Mesothelial cell of epicardium (in vitro differentiated cells): ENCODE measurements at places on chromosomes 1 and 21.

DNA sequence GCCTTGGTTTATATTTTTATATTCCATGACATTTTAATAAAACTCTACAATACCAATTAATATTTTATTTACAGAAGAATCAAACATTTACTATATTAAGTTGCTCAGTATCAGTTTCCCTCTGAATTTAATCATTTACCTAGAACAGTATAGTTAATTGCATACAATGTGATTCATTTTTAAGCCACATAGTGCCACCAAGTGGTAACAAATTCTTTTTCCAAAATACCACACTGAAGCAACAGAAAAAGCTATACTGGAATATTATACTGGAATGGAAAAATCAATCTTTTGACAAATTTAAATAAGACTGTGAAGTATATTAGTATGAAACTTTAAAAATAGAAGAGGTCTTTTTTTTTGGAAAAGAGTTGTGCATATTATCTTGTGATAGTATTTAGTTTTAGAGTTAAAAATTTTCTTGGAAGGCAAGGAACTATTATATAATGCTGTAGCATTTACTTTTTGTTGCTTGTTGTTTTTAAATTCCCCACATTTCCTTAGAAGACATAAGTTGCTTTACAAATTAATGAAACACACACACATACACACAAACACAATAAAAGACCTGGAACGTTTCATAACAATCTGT, 57.3 kb downstream of the ZNF644 start:
- no peak overlapping the region for H3K4me3 ChIP-seq
- no peak for DNase-seq
- H3K4me1 ChIP-seq: no peaks in the 10 kb centered on the region
- H3K27ac ChIP-seq: no peak overlapping the region

DNA sequence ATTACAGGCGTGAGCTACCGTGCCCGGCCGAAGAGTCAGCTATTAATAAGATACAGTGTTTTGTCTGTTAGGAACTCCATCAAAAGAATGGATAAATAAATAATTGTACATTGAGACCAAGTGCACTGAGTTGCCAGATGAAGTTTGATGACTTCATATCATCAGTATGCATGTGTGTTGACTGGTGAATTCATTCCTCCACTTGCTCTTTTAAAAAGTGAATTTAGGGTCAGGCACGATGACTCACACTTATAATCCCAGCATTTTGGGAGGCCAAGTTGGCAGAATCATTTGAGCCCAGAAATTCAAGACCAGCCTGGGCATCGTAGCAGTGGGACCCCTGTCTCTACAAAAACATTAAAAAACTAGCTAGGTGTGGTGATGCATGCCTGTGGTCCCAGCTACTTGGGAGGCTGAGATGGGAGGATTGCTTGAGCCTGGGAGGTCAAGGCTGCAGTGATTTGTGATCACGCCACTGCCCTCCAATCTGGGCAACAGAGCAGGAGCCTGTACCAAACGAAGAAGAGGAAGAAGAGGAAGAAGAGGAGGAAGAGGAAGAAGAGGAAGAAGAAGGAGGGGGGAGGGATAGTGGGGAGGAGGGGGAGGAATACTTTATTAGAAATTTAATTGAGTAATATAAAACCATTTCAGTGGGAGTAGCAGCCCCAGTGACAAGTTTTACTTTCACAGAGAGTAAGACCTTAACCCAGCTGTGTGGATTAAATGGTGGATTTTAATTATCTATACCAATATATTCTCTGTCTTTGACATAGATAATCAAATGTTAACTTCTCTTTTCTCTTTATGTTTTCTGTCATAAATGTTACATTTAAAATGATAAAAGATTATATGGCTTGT, 74.9 kb downstream of the CCDC18 start:
- H3K4me3 ChIP-seq: no peak overlapping the region
- H3K4me1 ChIP-seq: no peaks in the 10 kb centered on the region
- no peaks in the 10 kb centered on the region for H3K27me3 ChIP-seq
- H3K27ac ChIP-seq: no peak overlapping the region
- peaks cover 20% of the 10 kb centered on the region for H3K36me3 ChIP-seq

DNA sequence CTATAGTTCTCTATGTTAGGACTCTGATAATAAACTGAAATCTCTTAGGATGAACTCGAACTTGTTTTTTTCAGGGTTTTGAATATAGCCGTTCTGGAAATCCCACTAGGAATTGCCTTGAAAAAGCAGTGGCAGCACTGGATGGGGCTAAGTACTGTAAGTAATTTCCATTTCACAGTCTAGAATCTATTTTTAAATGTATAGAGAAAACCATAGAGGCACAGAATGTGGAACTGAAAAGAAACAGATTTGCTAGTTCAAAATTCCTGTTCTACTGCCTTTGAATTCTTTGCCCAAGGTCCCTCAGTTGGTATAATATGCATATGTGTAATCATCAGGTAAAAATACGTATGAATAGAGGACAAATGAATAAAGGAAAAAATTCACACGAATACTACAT, 4.8 kb downstream of the CTH start:
- peaks cover 11% of the 10 kb centered on the region for H3K4me1 ChIP-seq
- peaks cover 3% of the 10 kb centered on the region for H3K36me3 ChIP-seq

- H3K4me3 ChIP-seq: no peak overlapping the region
- H3K27ac ChIP-seq: no peak overlapping the region
- DNase-seq: no peak
- H3K4me1 ChIP-seq: peaks cover 22% of the 10 kb centered on the region
- peaks cover 5% of the 10 kb centered on the region for H3K36me3 ChIP-seq
- no peaks in the 10 kb centered on the region for H3K27me3 ChIP-seq
Measured at GRCh38 chr1:185775501-185775900, 41.3 kb downstream of the HMCN1 start.

- no peak overlapping the region for H3K4me3 ChIP-seq
- H3K4me1 ChIP-seq: no peaks in the 10 kb centered on the region
- DNase-seq: no peak
Measured at GRCh38 chr1:184069675-184070074, 18.1 kb downstream of the TSEN15 start.

GRCh38 chr1:62355095-62355494, 35.9 kb upstream of the KANK4 start:
- no peaks in the 10 kb centered on the region for H3K27me3 ChIP-seq
- peaks cover 11% of the 10 kb centered on the region for H3K4me1 ChIP-seq
- no peak for DNase-seq
- no peaks in the 10 kb centered on the region for H3K36me3 ChIP-seq
- no peak overlapping the region for H3K27ac ChIP-seq

DNA sequence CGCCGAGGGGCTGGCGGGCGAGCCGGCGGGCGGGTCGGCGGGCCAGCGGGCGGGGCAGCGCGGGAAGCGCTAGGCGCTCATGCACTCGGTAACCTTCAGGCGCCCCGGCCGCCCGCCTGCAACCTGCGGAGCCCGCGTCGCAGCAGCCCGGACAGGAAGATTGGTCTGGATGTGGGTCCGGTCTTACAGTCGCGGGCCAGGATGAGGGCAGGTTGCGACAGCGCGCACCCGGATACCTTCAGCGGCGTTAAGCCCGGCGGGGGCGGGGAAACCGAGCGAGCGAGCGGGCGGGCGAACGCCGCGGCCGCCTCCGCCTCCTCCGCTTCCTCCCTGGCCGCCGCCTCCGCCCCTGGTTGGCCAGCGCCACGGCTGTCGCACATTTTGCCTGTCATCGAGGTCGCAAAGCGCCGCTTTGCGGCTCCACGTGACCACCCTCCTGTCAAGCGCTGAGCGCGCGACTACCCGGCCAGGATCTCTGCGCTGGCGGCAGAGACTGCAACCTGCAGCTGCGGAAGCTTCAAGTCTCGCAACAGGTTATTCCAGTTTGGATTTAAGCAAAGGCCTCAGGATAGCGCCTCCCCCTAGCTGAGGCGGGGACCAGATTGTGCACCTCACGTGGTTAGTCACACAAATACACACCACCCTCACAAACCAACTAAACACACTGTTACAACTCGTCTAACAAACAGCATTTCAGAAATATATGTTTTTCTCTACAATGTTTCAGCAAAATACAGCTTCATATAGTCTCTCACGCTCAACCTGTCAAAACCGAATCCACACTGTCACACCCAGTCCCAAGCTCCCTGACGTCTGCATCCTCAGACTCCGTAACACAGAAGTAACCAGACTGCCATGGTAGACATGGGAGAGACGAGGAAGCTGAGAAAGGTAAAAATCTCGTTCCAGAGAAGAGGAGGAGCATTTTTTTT, at the start of gene FAF1:
FAF1 (minus strand) TSS at position 355 of the 932 bp plus-strand sequence. CDS start 456 bp downstream, outside the sequence.
- peak within 1 kb of the TSS; percentile 90 for H3K27ac ChIP-seq
- H3K4me3 ChIP-seq: peak within 1 kb of the TSS; percentile 92
- H3K4me1 ChIP-seq: peaks cover 13% of the 10 kb centered on the region
- peaks cover 17% of the 10 kb centered on the region for H3K27me3 ChIP-seq
- H3K36me3 ChIP-seq: no peaks in the 10 kb centered on the region
